Heart right ventricle (tissue), 16 donors: ENCODE measurements at places on chromosomes 2 and 18. TPM values are rescaled to one million over a fixed set of nuclear protein-coding genes. Genes with fewer than 3 reads are reported as not detected.
A peak's percentile ranks its signal among the peaks of the same experiment; 100 is the strongest.

DNA sequence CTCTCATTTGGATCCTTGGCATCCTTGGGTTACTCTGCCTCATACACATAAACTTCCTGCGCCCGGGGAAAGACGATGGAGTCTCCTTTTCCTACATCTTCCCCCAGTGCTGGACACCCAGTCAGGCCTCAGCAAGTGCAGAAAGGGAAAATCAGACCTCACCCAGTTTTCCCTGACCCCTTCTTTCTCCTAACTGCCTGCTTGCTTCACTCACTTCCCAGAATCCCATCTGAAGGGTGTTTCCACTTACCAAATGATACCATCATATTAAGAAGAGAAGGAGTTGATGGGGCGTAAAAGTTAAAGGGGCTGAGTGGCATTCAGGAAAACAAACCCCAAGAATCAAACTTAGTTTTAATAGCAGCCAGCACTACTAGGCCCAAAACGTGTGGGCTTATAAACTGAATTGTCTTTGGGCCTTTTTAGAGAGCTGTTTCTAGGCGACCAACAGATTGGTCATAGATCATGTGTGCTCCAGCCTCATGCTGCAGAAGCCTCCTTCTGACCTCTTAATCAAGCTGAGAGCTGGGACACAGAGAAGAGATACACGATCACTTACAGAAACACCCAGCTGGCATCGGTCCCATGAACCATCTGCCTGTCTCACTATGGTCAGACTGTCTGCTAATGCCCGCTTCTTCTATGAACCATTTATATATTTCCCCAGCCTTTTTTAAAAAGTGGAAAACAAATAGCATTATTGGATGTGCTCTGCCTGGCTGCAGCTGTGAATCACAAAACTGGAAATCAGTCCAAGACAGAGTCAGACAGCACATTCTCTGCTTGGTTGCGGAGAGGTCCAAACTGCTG is 165.7 kb upstream of the SLC14A2 start:
- peak; percentile 30 for DNase-seq

DNA sequence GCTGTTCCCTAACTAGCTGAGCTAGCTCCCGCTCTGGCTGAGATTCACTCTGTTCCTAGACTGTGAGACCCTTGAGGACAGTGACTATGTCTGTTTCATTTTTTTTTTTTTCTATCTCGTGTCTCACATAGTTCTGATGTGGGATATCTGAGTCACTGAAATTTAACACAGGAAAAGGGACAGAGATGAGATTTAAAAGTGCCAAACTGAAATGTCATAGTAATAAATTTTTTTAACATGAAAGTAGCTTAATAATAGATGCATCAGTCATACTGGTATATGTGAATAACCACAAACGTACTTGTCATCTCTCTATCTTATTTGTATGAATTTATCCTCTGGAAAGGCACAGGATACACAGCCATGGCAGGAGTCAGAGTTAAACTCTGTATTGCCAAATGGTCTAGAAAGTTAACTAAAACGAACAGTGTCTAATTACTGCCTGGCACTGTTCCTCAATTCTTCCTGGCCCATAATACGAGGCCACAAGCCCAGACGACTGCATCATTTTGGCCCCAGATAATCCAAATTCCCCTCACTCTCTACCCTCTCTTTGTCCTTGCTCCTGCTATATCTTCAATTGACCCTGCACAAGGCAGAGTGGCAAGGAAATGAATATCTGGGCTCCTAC is 87.5 kb downstream of the SATB2 start:
- no peak for DNase-seq

- no peak for DNase-seq
These were observed 290.2 kb upstream of the TCF4 start for GRCh38 chr18:55878224-55878623.

GRCh38 chr2:122135021-122135937 is 379.8 kb downstream of the TSN start:
- no peak for DNase-seq

DNA sequence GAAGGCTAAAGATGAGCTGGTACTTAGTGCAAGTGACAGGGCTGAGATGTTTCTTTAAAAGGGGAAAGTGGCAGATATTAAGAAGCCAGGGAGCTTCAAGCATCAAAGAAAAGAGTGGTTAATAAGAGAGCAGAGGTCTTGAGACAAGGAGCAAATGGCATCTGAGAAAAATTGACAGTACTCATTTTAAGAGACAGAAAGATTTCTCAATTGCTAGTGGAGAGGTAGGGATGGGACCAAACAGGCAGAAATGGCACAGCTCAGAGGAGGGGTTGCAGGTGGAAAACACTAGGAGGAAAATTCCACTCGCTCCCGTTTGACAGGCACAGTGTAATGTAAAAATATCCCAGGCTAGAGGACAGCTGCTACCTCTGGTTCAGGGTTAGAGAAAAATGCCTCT is 593.4 kb upstream of the LRATD1 start:
- DNase-seq = no peak

DNA sequence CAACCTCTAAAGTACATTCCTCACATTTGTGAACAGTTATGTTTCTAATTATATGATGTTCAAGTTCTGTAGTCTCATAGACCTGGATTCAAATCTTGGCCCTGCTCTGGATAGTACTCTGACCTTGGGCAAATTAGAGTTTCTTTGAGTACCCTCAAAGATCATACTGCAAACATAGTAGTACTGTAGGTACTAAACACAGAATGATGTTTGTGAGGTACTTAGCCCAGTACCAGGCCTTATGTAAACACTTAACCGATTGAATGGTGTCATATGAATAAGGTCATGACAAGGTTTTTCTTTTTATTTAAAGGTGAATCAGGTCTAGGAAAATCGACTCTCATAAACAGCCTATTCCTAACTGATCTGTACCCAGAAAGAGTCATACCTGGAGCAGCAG is 19.1 kb downstream of the SEPTIN2 start:
- no peak for DNase-seq

GRCh38 chr2:198692907-198693510 is 764.7 kb downstream of the SATB2 start:
- no peak for DNase-seq

DNA sequence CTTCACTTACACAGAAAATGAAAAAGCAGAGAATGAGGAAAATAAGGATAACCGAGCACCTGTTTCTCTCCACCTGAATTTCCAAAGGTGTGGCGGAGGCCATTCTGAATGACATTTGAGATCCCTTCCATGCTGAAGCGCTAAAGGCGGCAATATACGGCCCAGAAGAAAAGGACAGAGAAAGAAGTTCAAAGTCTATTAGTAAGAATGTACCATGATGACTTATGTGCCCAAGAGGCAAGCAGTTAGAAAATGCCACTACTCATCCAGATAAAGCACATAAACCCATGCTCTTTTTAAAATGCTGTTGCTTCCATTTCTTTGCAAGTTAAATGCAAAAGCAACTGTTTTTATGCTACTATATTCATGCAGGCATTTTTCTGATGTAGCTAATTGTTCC is 37.2 kb downstream of the FEZ2 start:
- no peak for DNase-seq

DNA sequence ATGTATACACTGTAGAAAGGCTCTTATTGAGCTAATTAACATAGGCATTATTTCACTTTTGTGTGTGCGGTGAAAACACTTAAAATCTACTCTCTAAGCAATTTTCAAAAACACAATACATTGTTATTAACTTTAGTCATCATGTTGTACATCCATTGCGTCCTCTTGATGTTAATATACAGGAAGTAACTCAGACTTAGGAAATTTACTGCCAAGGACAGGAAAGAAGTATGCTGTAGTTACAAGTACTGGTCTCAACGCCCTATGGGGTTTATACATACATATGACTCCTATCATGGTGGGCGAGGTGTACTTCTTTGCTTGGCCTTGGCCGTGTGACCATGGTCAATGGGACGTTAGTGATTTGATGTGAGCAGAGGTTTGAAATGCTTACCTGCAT is 15.5 kb downstream of the SCTR start:
- no peak for DNase-seq

DNA sequence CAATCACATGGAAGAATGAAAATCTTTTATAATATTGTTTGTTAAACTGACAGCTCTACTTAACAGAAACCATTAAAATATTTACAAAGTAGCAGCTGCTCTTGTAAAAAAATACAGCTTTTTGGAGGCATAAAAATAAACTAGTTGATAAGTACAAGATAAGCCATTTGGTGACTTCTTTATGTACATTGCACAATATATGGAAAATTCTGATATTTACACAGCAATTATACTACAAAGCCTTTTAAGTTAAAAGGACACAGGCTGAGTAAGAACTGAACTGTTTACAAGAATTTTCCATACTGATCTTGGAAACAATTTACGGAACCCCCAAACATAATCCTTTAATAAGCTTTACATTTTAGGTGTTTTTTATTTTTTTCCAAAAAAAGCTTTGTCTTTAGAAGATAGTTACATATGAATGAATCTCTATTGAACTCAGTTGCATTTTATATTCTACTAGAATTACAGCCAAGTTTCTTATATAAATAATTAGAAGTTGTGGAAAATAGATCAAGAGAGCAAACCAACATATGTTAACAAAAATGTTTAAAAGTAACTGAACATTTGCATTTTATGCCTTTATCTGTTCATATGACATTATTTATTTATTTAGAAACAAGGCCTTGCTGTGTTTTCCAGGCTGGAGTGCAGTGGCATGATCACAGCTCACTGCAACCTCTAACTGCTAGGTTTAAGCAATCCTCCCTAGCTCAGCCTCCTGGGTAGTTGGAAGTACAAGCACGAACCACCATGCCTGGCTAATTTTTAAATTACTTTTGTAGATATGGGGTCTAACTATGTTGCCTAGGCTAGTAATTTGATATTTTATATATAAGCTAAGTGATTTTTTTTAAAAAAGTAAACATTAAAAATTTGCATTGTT is 142.5 kb downstream of the OTX1 start:
- DNase-seq = no peak

DNA sequence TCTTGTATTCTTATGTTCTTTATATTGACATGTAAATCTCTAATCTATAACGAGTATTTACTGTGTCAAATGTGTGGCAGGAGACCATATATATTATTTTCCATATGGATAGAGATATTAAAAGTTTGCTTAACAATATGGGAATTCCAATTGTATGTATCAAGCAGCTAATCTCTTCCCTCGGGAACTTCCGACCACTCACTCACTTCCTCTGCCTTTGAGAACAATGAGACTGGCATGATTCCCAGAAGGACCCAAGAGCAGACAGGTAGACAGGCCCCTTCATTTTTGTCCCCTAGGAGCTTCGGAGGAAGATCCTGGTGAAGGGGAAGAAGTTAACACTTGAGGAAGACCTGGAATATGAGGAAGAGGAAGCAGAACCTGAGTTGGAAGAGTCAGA is 24.1 kb downstream of the PLCD4 start:
- no peak for DNase-seq

DNA sequence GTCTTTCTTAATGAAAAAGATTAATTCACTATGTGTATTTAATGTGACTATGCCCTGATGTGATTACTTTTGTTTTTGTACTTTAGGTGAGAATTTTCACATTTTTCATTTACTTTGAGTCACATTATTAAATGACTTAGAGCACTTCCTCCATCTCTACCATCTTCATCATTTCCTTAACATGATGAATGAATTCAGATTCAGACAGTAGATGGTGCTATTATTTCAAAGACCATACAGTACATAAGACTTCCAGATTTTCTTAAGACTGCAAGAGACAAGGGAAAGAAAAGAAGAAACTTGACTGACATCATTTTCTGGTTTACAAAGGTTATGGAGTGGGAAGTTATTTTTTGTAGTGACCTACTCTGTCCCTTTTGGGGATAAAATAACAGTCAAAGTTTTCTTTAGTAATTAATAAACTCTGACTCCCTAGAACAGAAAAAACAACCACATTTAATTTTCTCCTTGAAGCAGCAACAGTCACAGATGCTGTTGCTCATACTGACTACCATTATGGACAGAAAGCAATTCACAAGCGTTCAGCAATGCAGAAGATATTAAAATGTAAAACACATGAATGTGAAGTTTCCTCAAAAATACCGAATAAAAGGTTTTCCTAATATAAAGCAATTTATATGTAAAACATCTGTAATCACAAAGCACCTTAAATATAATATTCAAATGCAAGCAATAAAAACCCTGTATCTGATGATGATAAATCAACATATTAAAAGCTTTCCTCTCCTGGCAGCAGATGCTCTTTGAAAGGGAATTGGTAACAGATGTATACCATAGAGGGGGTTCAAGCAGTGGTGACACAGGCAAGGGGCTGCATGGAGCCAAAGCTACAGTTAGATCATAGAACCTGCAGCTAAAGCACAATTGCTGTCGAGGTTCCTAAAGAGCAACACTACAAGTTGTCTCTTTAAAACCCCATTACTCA is 1010.9 kb upstream of the NXPH2 start:
- no peak for DNase-seq

DNA sequence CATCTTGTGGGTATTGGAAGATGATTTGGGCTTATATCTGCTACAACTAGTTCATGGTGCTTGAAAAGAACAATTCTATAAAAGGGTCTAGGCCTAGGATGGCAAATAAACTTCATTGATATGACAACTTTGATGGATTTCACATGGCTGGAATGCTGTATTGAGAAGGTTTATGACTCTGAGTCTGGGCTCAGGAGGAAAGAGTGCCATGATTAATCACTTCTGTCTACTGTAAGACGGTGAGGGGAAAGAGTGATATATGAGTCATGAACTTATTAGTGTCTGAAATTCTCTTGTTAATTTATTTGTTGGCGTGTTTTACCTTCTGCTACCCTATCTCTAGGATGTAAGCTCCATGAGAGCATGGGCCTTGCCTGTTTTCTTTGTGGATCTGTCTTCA is 17.0 kb upstream of the ADCYAP1 start:
- no peak for DNase-seq

DNA sequence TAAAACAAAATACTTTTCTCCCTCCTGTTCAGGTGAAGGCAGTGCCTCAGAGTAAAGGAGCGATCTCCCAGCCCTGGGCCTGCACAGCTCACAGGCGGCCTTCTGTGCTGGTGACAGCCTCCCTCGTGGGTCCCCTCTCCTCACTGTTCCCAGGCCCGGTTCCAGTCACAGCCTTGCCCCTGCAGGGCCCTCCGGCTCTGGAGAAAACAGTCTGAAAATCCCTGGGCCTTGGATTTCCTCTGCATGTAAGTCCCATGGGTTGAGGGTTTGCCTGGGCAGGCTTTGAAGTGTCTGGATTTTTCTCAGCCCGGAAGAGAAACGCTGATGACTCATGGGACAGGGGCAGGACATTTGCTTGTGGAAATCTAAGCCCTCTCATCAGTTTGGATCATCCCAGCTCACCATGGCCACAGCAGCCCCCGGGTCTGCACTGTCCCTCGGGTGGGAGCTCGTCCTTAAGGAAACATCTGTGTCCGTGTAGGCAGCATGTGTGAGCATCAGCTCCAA is 186.1 kb upstream of the RAB12 start:
- DNase-seq = no peak

The DCDC2C gene
- polyA plus RNA-seq = not detected

The TEX44 gene
- polyA plus RNA-seq = not detected

The APCDD1 gene
- 17.9 TPM for polyA plus RNA-seq

The NFU1 gene
- 87.4 TPM for polyA plus RNA-seq

The CCDC85A gene
- polyA plus RNA-seq = 1.5 TPM

The SCN7A gene
- 2.4 TPM for polyA plus RNA-seq

The CLEC4F gene
- polyA plus RNA-seq = 2.4 TPM
